ENCODE measurements at places on chromosomes 12 and 14. TPM values are rescaled to one million over a fixed set of nuclear protein-coding genes. Genes with fewer than 3 reads are reported as not detected.

STAB2 gene
- 4.0 TPM for total RNA-seq

VWF gene
- total RNA-seq: 103 TPM

FAM186B gene
- 0.29 TPM for total RNA-seq

MMP14 gene
- 90.3 TPM for total RNA-seq

TSPAN11 gene
- 5.5 TPM for total RNA-seq

STAC3 gene
- total RNA-seq: 2.3 TPM

TAS2R20 gene
- total RNA-seq: 4.9 TPM

RNASE3 gene
- not detected for total RNA-seq

ANKS1B gene
- not detected for total RNA-seq

GYS2 gene
- not detected for total RNA-seq

KLC1 gene
- total RNA-seq: 201 TPM

OTOGL gene
- not detected for total RNA-seq

- DNase-seq: no peak
Measured at GRCh38 chr12:62291864-62292760, 31.9 kb downstream of the USP15 start.

DNA sequence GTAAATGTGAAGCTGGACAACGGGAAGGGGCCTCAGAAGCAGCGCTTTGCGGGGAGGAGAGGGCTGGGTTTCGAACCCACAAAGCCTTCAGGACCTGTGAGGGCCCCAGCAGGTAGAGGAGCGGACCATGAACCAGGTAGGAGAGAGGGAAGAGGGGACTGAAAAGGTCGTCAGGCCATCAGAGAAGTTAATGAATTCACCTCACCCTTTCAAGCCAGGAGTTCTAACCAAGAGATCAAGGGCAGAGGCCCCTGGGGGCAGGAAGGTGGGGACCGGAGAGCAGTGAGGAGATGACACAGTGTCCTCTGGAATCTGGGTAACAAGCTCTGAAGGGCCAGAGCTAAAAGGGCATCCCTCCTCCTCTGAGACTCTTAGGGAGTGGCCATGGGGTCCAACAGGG lies 19.4 kb downstream of the SERPINA1 start:
- no peak for DNase-seq

DNA sequence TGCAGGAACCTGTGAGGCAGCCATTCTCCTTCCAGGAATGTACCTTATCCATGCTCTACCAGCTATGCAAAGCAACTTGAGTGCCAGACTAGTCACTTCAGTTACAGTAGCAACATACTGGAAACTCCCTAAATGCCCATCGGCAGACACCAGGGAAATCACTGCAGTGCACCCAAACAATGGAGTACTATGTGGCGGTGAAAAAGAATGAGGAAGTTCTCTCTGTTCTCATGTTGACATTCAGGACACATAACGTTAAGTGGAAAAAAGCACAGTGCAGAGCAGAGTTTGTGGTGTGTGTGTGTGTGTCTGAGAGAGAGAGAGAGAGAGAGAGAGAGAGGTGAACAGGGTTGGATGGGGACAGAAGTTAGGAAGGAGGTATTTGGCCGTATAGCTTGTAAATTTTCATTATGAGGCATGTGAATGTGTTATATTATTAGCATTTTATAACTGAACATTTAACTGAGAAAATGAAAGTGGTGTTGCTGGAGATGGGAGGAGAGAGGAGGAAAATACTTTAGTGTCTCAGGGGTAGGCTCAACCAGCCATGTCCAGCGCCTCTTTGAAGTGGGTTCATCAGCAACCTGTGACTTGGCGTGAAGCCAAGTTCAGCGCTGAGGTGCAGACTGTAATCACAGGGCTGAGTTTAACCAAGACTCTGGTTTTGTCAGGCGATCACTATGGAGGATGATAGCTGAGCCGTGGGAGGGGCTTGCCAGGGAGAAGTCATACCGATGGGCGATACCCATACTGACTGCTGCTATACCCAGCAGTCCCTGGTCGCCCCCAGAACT lies 17.3 kb downstream of the TNFAIP2 start:
- no peak for DNase-seq

DNA sequence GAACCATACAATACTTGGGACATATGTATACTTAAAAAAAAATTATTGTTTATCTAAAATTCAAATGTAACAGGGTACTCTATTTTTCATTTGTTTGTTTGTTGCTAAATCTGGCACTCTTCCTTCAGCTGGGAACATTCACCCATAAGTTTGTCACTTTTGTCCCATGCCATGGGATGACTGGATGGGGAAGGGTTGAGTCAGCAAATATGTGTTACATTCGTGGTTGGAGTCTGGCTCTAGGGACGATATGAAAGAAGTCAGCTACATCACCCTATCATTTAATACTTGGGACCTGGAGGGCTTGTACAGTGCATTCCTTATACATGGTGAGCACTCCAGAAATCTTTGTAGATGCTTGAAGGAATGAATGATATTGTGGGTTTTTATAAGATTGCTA lies 131.3 kb downstream of the IPO8 start:
- no peak for DNase-seq

DNA sequence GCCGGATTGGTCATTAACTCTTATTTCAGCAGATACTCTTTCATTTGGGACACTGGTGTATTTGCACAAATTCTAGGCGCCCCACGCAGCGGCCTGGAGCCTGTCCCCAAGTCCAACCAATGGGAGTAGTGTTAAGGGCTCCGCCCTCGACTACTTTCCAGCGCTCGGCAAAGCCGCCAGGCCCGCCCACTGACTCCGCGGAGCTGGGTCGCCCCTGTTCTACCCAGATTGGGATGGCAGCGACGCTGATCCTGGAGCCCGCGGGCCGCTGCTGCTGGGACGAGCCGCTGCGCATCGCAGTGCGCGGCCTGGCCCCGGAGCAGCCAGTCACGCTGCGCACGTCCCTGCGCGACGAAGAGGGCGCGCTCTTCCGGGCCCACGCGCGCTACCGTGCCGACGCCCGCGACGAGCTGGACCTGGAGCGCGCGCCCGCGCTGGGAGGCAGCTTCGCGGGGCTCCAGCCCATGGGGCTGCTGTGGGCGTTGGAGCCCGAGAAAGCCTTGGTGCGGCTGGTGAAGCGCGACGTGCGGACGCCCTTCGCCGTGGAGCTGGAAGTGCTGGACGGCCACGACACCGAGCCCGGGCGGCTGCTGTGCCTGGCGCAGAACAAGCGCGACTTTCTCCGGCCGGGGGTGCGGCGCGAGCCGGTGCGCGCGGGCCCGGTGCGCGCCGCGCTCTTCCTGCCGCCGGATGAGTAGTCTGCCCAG lies at the start of gene ACOT6:
TSS of gene ACOT6 (plus strand) at position 179 of the 707 bp plus-strand sequence. CDS start at position 234, 55 bp downstream.
- DNase-seq: peak; percentile 66

GRCh38 chr14:58078068-58078467 lies 73.9 kb downstream of the ARMH4 start:
- DNase-seq: peak; percentile 13

- DNase-seq: peak; percentile 39
Measured at GRCh38 chr12:15688838-15689625, 100.2 kb downstream of the EPS8 start.

GRCh38 chr14:74459976-74460375 lies 33.1 kb downstream of the NPC2 start:
- DNase-seq: no peak

DNA sequence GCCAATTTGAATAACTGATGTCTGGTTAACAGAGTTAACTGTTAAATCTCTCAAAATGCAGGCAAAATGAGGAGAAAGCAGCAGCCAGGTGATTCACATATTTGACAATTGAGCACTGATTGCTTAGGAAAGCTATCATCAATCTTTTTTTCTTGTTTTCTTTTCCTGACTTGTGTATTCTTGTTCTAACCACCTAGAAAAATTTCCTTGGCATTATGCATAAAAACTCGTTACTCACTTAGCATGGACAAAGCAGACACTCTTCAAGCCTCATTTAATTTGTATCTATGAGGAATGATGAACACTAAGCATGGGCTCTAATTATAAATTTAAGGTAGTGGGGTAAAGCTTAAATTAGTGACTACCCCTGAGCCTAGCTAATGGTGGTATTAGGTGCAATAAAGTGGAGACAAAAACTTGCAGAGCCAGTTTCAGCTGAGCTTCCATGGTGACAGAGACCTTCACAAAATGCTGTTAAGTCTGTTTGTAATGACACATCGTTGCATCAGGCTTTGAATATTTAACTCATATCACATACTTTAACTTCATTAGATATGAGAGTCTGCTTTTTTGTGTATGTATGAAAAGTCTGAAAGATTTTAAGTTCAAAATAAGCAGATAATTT lies 52.0 kb downstream of the RASSF9 start:
- DNase-seq: no peak

DNA sequence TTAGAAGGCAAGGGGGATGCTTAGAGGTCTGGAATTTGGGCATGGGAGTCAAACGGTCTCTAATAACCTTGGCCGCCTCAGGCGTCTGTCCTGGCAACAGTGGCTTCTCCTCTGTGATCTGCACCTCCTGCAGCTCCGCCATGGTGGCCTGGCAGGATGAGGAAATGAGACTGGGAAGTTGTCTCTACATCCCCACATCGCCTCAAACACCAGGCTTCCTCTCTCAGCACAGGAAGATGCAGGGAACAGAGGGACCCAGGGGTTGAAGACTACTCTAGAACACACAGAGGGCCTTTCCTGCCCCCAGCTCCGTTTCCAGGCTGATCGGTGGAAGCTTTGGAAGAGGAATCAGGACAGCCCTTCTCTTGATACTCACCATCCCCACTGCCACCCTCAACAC lies 1.7 kb downstream of the NDRG2 start:
- DNase-seq: no peak

GRCh38 chr14:93548102-93548843 lies 117.5 kb downstream of the UNC79 start:
- no peak for DNase-seq

- DNase-seq: no peak
Measured at GRCh38 chr12:85985996-85986395, 111.9 kb downstream of the NTS start.

- DNase-seq: no peak
Measured at GRCh38 chr12:1562813-1563407, 31.5 kb downstream of the FBXL14 start.

DNA sequence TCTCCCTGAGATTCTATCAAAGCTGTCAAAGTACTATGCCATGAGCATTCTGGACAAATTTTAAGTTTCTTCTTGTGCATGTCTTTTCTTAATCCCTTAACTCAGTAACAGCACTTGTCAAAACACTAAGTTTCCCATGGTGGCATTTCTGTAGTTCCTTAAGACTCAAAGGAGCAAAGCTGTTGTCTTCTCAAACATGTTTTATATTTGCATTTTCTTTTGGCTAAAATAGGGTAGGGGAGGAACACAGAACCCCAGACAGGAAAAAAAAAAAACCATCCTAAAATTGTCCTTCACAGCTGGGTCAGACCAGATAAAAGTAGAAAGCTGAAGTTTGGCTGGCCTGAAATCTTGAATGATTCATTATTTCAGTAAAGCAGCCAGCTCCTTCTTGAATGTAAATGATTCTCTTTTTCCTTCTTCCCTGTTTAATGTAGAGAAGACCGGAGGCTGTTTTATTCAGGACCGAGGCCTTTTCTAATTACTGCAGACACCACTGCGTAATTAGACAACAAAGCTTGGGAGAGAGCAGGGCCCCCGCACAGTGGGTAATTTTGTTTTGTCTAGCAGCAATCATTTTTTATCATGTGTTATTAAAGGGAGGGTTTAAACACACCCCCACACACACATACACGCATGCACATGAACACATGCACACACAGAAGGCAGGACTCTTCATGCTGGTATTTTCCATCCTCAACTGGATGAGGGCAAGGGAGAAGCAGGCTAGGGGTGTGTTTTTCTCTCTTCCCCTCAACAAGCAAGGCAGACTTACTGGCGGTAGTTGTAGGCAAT lies 51.0 kb downstream of the PAH start:
- DNase-seq: no peak

DNA sequence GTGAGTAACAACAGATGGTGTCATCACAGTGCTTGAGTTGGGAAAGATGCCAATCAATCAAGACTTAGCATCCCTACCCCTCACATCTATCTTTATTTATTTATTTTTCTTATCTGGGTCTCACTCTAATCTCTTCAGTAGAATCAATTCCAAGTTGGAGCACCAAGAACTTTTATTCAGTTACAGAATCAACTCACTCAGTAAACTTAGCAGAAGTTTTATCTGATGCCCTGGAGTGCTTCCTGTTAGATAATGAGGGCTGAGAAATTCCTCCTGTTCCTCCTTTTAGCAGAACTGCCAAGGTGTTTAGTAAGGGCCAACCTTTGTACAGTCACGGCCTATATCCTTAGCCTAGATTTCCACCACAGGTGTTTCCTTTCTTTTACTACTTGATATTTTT lies 11.3 kb upstream of the SLC5A8 start:
- no peak for DNase-seq

DNA sequence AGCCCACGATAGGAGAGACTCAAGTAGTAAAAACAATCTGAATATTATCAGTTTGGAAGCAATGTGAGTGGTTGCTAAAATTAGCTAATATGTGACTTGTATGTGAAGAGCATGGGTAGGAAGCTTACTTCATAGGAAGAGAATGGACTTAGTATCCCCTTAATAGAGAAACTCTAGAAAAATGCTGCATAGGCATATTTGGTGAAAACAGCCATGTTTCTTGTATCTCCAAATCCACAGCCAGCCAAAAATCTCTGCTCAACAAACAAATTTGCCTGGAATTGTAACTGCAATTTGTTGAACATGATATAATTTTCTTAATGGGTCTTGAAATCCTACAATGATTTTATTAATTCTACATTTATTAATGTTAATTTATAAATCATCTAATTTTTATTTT lies 1252.9 kb upstream of the TMEM132C start:
- DNase-seq: no peak

DNA sequence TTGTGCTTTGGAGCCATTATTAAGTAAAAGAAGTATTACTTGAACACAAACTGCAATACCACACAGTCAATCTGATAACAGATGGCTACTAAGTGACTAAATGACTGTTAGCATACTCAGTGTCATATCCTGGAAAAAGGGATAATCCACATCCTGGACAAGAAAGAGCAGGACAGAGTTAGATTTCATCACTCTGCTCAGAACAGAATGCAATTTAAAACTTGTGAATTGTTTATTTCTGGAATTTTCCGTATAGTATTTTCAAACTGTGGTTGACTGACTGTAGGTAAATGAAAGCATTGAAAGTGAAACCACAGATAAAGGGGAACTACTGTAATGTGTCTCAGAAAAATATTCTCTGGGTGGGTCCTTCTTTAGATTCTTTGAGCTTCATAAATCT lies 458.8 kb downstream of the TMEM117 start:
- DNase-seq: no peak

GRCh38 chr14:102927878-102928411 lies 5.5 kb downstream of the AMN start:
- peak; percentile 66 for DNase-seq

DNA sequence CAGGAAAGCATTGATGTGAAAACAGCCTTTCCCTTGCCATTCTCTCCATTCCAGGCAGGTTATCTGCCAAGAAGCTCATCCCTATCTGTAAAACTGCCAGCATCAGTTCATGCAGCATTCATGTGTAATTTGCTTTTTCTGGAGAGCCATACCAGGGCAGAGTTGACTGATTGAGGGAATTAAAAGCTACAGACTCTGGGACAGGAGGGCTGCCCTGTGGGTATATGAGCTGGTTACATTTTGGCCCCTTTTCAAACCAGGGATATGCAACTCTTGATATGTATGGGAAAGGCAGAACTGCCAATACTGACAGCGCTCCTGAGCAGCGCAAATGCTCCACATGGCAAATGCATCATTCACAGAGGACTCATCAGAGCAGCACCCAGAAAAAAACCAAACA lies 53.7 kb downstream of the SYT1 start:
- no peak for DNase-seq

Data from stomach (tissue), 19 donors.